Activated CD8-positive, alpha-beta memory T cell treated with anti-CD3 and anti-CD28 coated beads for 24 hours (primary cell): ENCODE measurements at places on chromosomes 4 and X.

DNA sequence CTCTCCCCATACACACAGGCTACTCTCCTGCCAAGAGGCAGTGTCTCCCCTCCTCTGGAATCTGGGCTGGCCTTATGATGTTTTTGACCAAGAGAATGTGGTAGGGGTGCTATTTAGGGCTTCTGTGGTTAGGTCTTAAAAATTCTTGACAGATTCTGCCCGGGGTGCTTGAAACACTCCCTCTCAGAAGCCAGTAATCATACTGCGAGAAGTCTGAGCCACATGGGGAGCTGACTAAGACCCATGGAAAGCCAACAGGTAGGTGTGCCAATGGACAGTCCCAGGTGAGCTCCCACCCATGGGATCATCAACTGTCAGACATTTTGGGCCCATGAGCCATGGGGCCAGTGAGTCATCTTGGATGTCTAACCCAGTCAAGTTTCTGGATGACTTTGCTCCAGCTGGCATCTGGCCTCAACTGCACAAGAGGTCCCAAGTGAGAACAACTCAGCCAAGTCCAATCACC lies 315.7 kb downstream of the FBXW7 start:
- no peak for DNase-seq

GRCh38 chrX:119107206-119107605 lies 20.4 kb downstream of the KIAA1210 start:
- DNase-seq, result no peak

- no peak for DNase-seq
Observed at GRCh38 chr4:121307445-121308327, 73.1 kb downstream of the QRFPR start.

GRCh38 chrX:46070421-46070820 lies 474.8 kb downstream of the ZNF674 start:
- no peak for DNase-seq

DNA sequence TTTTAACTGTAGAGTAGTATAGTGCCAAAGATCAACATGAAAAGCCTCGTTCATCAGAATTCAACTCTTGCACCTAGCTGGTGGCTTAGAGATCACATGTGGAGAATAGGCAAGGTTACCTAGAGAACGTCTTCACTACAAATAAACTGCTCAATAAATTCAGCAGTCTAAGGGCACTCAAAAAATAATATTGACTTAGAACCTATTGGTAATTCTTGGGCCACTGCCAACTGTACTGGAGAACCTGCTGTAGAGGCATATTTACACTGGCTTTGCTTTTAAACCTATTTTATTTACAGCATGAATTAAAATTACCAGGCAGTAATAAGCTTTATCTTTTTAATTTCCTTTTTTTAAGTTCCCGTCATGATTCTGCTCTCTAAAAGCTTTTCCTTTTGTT lies 343.7 kb downstream of the PDHA2 start:
- no peak for DNase-seq

DNA sequence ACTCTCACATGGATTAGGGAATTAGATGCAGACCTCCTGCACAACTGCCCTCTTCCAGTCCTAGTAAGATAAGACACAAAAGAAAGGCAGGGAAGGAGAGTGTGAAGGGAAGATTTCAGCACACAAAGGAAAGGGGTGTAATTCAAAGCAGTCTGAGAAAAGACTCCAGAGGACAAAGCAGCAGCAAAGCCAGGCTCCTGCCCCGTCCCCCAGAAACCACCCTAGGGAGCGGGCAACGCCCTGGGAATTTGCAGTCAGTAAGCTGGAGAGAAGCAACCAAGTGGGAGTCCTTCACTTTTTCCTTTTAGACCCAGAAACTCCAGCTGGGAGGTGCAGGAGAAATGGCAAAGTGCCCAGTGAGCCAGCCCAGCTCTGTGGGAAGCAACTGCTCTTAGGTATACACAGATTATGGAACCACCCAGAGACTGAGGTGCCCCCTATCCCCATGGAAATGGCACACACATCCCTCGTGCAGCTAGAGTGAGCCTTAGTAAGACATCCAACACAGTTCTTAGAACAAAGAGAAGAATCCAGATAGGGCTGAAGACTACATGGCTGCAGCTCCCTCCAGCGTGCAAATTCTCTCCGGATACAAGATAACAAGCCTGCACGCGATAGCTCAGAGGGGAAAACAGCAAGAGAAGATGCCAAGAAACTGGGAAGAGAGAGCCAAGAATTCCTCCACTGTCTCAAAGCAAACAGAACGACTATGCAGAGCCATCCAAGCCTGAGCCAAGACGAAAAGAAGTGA lies 26.5 kb upstream of the IRAK1 start:
- DNase-seq, result no peak

DNA sequence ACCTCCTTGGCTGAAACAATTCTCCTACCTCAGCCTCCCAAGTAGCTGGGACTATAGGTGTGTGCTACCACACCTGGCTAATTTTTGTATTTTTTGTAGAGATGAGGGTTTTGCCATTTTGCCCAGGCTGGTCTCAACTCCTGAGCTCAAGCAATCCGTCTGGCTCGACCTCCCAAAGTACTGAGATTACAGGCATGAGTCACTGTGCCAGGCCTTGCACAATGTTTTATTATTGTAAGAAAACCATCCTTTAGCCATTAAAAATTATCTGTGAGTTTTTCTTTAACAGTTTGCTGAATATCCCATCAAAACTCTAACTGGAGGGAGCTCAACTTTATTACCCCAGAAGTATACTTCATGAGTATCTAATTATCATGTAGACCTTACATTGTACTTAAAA lies 900.3 kb downstream of the PCDH7 start:
- DNase-seq, result no peak

- DNase-seq, result no peak
Observed at GRCh38 chrX:10615931-10616774, 4.2 kb downstream of the MID1 start.

- no peak for DNase-seq
Observed at GRCh38 chr4:78293821-78294301, 236.7 kb downstream of the FRAS1 start.

- DNase-seq, result no peak
Observed at GRCh38 chr4:95541889-95542607, 6.7 kb downstream of the UNC5C start.

GRCh38 chr4:123060039-123060770 lies 137.8 kb upstream of the NUDT6 start:
- no peak for DNase-seq

DNA sequence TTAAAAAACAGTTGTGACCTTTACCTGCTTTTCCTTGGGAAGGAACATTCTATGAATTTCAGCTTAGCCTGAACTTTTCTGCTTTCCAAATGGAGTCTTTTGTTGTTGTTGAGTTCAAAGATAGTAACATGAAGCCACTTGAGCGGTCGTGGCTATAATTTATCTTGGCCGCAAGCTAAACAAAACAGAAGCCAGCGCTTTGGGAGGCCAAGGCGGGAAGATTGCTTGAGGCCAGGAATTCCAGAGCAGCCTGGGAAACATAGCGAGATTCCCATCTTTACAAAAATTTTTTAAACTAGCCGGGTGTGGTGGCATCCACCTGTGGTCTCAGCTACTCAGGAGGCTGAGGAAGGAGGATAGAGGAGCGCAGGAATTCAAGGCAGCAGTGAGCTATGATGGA lies 29.9 kb downstream of the TKTL1 start:
- no peak for DNase-seq

GRCh38 chr4:144189121-144189520 lies 48.6 kb upstream of the GYPA start:
- DNase-seq, result no peak

DNA sequence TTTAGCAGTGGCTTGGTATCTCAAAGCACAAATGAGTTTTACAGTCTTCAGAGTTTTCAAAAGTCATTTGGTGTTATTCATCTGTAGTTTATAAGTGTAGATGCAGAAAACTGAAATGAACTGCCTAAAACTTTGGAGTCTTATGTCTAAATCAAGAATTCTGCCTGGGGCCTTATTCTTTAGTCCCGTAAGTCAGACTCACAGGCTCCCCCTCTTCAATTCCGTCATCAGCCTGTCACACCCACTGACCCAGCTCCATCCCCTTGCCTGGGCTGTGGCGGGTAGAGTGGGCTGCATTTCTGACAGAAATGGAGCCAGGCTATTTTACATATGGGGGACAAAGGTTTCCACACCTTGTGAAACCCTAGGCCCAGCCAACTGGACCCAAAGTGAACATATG lies 44.3 kb downstream of the TSPAN5 start:
- no peak for DNase-seq

DNA sequence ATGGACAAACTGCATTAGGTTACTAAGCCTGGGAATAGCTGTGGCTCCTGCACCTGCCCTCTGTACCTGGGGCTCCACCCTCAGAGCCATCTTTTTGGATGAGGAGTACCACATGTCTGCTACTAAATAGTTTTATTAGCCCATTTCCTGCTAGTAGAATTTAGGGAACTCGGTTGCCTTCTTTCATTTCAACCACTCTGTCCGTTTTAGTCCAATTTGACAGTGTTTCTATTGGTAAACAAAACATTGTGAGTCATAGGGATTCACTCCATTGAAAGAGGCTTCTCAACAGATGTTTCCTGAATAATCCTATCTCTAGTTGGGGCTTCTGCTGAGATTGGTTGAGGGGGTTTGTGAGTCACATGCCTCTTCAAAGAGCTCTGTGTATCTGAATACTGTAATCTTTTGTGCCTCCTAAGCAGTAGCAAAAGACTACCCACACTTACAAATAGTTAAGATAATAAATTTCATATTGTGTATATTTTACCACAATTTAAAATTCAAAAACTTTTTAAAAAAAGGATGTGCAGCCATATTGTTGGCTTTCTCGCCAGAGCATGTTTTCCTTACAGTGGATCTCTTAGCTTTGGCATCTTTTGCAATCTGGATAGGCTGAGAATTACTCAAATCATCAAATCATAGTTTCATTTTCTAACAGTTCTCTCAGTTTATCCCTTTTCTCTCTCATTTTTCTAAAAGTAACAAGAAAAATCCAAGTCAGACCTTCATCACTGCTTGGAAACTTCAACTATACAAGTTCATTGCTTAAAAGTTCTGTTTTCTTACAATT lies 9.9 kb downstream of the FAM200B start:
- no peak for DNase-seq

GRCh38 chrX:154074199-154074598 lies 23.3 kb downstream of the MECP2 start:
- DNase-seq, result no peak

- no peak for DNase-seq
Observed at GRCh38 chr4:187865914-187866313, 129.7 kb upstream of the ZFP42 start.

DNA sequence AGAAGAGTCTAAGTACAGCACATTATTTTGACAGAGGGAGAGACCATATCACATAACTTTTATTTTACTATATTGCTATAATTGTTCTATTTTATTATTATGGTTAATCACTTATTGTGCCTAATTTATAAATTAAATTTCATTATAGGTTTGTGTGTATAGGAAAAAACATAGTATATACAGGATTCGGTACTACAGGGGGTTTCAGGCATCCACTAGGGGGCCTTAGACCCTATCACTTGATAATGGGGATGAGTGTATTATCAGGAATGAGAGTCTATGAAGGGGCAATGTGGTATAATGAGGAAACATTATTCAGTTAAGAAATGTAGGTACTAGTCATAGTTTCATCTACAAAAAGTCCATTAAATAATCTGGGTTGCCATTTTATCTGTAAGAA lies 833.1 kb downstream of the C4orf33 start:
- DNase-seq, result no peak

DNA sequence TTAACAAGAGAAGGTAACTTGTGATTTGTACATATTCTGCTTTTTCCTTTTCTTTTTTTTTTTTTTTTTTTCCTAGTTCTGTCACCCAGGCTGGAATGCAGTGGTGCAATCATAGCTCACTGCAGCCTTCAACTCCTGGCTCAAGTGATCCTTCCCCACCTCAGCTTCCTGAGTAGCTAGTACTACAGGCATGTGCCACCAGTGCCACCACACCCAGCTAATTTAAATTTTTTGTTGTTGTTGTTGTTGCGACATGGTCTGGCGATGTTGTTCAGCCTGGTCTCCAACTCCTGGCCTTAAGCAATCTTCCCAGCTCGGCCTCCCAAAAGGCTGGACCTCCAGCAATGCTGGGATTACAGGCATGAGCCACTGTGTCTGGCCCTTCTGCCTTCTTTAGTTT lies 1.5 kb upstream of the TACR3 start:
- DNase-seq, result no peak

DNA sequence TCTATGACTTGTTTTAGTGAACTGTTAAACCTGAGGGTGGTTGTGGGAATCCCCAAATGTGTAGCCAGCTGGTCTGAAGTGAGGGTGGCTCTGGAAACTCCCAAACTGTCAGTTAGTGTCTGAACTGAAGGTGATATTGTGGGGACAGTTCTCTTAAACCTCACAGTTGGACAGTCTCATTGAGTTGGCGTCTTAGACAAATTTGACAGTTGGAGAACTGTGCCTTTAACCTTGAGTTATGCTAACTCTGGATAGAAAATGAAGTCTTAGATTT lies 20.7 kb upstream of the CTSO start:
- DNase-seq, result no peak

GRCh38 chrX:22616867-22617266 lies 344.2 kb downstream of the CBLL2 start:
- no peak for DNase-seq

DNA sequence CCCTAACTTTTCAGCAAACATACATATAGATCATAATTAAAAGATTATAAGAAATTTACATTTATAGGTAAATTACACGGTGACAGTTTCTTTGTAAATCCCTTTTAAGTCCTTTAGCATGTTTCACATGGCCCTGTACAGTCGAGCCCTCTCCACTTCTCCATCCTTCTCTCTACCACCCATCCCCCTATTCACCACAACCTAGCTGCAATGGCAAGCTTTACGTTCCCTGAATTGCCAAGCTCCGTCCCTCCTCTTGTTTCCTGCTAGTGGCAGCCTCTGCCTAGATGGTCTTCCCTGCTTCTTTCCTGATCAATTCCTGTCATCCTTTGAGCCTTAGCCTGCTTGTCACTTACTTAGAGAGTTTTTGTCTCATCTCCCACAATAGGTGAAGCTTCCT lies 116.2 kb downstream of the TMA16 start:
- no peak for DNase-seq

- no peak for DNase-seq
Observed at GRCh38 chr4:1674682-1675081, 9.4 kb downstream of the FAM53A start.
